ENCODE measurements at places on chromosomes 7 and 10.

DNA sequence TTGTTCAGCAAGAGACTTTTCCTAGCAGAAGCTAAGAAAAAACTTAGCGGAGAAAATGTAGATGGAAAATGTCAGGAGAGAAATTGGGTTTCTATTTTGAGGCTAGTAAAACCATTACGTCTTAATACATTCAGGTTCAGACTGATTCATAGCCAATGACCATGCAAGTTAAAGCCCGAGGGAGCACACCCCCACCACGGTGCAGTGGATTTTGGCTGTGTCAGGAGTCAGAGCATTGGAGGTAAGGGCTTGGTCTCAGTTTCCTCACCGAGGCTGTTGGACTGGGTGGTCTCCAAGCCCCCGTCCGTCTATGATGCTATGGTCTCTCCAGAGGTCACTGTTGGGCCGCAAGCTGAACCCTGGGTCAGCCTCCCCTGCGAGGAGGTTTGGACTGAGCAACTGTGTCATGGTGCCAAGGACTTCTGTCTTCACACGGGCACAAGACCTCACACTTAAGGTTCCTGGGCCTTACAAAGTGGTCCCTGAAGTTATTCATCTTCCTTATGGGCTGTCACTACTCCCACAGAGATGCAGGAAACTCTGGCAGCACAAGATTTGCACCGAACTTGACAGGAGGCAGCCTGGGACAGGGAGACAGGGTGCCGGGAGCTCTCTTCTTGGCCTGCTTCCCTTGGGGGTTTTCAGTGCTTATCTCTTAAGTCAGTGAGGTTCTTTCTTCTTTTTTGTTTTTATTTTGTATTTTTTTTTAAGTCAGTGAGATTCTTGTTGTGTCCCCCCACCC is 186.8 kb downstream of the PHTF2 start:
- no peak for DNase-seq

DNA sequence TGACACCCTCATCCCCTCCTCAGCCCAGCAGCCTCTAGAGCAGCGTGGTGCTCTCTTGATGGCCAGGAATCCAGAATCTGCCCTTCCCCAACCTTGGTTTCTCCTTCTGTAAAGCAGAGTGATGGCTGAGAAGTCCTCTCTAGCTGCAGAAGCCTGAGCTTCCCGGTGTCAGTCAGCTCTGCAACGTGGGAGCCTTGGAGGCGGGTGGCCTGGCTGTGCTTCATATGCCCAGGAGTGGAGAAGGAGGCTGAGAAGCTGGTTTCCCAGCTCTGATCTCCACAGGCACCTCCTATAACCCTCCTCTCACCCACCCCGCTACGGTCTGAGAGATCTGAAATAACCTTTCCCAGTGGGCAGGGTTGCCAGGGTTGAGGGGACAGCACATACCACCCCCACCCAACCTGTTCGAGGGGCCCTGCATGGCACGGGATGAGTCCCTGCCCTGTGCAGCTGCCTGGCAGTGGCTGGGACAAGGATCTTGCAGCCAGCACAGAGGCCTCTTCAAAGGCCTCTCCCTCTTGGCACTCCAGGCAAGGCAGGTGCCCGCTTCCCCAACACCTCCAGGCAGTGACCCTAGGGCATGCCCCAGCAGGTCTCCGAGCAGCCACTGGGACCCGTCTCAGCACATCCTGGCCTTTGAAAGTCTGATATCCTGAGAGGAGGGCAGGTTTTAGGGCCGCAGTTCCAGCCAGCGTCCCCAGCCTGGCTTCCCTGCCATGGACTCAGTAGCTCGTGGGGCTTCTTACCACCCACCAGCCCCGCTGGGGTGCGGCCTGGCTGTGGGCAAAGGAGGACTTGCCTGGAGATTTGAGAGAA is 18.3 kb upstream of the SLC29A3 start:
- no peak for DNase-seq

- no peak for DNase-seq
Observed at GRCh38 chr7:34315032-34315431, 343.0 kb upstream of the NPSR1 start.

GRCh38 chr7:105006367-105007136 is 7.5 kb upstream of the KMT2E start:
- no peak for DNase-seq

GRCh38 chr10:48885376-48885775 is 54.3 kb downstream of the LRRC18 start:
- DNase-seq: no peak

- no peak for DNase-seq
Observed at GRCh38 chr7:18096087-18096486, 68.4 kb upstream of the PRPS1L1 start.

DNA sequence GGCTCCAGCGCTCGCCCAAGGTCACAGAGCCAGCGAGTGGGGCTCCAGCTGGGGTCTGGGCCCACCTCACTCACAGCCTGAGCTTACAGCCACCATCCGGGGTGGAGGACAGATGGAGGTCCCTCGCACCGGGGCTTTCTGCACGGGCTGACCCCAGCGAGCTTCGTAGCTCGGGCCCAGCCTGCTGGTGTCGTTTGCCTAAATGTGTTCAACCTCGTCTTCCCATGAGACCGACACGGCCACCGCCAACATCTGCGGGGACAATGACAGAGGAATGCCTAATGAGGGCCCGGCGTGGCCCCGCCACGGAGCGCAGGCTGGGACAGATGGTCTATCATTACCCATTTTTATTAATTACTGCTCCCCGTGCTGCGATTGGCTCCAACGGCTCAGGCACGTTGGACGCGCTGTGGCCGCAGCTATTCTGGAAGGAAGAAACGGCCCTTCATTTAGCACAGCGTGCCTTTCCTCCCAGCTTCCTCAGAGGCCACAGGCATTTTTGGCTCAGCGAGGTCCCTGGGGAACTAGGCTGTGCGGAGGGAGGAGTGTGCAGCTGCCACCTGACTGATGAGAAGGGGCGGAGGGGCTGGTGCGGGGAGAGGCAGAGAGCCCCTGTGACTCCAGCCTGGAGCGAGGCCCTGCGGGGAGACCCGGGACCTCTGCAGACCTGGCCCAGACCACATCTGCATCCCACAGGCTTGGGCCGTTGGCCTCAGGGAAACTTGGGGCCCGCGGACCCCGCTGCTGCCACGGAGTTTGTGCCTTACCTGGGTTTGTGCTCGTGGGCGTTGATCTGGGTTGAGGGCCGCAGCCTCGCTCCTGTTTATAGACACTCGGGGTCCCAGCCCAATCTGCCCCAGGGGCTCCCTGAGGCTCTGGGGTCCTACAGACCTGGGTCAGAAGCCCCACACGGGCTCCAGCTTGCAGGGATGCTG is 22.9 kb upstream of the ELFN1 start:
- DNase-seq: no peak

- DNase-seq: no peak
Observed at GRCh38 chr10:1287971-1288401, 231.8 kb downstream of the WDR37 start.

DNA sequence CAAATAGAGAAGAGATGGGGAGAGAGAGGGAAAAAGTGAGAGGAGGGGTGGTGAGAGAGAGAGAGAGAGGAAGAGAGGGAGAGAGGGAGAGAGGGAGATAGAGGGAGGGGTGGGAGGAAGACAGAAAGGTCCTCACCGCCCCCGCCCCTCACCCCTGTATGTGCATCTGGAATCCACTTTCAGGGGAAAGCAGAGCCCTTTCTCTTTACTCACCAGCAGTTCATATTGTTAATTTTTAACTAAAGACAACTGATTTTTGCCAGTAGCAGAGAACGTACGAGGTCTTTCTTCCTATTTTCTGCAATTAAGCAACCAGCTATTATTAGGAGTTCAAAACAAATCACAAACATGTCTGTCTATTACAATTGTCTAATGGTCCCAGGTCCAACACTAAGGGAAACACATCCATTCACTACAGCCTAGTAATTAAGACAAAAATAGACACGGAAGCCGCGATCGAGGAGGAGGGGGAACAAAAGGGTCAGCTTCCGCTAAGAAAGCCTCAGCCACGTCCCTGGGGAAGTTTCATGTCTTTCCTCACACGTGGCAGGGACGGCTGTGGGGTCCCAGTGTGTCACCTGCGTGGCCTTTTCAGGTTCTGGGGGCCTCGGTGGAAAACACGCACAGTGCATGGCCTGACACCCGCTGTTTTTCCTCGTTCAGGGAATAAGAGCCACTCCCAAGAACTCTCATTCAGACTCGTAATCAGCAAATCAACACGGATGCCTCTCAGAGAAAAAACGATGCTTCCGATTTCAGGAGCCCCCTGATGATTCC is 572.0 kb downstream of the PTPRN2 start:
- DNase-seq: no peak

DNA sequence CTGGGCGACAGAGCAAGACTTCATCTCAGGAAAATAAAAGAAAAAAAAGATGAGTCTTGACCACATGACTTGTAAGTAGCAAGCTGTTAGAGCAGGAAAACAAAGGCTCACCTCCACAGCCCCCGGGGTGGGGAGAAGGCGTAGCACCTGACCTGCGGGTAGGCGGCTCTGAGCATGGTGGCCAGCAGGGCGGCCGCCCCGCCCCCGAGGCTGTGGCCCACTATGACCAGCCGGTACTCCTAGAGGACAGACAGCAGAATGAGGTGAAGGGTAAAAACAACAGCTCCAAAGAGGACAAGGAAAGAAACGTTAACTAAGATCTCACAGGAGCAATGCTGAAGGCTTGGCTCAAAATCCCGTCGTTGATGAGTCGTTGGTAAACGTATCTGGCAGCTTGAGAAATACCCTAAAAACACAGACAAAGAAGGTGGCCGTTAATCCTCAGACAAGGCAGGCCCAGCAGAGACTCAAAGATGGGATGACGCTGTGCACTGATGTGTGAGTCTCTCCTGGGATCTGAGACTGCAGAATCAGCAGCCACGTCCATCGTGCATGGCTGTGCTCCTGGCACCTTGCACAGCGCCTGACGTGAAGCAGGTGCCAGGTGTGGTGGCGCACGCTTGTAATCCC is 31.1 kb downstream of the DAGLB start:
- DNase-seq: no peak

DNA sequence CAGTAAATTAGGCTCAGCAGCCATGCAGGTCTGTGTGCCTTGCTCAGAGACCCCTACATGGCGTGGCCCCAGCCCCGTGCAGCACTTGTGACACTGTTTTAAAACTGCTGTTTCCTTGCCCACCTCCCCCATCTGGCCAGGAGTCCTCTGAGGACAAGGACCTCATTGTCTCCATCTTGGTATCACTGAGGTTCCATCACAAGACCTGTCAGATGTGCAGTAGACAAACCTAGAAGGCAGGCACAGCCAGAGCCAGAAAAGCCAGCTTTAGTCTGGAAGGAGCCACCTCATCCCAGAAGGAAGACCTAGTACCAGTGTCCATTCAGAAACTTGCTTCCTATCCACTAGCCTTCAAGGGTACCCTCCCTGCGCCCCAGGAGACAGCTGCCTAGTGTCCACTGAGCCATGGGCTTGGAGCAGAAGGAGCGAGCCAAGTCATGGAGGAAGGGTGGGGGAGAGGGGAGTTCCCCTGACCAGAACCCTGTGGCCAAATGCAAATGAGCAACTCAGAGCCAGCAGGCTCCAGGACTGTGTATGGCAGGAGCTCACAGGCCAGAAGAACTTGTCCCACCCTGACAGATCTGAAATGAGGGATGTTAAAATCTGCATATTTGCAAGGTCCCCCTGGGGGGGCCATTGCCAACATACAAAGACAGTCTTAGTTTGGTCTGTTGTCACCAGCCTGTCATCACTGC is 176.1 kb downstream of the SH3PXD2A start:
- no peak for DNase-seq

GRCh38 chr7:79046061-79046460 is 407.4 kb downstream of the MAGI2 start:
- DNase-seq: no peak

DNA sequence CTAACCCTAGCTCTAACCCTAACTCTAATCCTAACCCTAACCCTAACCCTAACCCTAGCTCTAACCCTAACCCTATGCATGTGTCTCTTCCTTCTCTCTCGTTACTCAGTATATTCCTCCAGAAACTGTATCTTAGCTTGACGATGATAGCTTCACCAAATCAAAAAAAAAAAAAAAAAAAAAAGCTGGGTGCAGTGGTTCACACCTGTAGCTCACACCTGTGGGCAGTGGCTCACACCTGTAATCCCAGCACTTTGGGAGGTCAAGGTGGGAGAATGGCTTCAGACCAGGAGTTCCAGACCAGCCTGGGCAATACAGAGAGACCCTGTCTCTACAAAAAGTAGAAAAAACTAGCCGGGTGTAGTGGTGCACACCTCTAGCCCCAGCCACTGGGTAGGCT is 414.0 kb downstream of the GATA3 start:
- DNase-seq: no peak

GRCh38 chr10:19983880-19984565 is 167.8 kb downstream of the PLXDC2 start:
- DNase-seq: no peak

DNA sequence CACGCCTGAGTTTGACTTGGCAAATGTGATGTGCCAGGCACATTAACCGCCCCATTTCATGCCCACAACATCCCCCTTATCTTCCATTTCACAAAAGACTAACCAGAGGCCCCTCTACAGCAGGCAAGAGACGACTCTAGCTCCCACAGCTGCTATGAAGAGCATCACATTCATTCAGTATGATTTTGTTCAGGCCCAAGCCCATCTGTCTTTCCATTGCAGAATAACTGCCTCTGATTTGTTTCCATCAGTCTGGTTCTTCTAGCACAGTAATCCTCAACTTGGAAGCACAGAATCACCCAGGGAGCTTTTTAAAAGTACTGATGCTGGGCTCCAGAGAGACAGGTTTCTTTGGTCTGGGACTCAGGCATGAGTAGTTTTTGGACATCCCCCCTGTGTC is 169.7 kb downstream of the NEURL1 start:
- DNase-seq: no peak

- DNase-seq: no peak
Observed at GRCh38 chr7:155422151-155422550, 35.8 kb upstream of the EN2 start.

DNA sequence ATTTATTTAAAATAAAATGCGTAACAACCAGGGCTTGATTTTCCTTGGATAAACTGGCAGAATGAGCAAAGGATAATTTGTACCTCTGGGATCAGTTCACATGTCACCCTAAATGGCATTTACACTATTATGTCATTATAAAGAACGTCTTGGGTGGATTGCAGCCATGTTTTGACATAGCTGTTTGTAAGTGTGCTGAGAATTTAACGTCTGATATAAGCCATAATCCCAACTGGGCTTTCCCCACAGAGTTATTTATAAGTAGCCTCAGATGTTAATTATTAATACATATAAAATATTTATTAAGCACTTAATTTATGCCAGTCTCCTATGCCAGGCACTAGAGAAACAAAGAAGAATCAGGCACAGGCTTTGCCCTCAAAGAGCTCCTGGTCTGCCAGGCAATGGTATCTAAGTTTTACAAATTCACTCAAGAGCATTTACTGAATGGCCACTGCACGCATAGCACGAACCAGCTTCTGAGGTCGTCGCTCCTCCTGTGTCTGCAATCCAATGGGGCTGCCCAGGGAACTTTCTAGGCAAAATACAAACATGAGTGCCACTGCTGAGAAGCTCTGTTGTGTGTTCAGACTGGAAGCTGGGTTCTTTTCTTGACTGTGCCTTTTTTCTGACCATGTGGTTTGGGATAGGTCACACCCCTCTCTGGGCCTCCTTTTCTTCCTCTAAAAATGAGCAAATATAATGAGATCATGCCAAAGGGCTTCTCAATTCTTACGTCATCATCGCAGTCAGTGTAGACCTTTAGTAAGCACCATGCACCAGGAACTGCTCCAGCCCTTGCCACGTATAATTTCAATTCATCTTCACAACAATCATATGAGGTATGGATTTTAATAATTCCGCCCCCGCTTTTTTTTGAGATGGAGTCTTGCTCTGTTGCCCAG is 11.3 kb upstream of the CTBP2 start:
- no peak for DNase-seq

Data from stimulated activated CD4-positive, alpha-beta T cell treated with anti-CD3 and anti-CD28 coated beads, TNF-alpha, amount 100 ng/mL, for 24 hours (primary cell).